Fibroblast of pulmonary artery (primary cell): ENCODE measurements at places on chromosomes 5 and 9.

DNA sequence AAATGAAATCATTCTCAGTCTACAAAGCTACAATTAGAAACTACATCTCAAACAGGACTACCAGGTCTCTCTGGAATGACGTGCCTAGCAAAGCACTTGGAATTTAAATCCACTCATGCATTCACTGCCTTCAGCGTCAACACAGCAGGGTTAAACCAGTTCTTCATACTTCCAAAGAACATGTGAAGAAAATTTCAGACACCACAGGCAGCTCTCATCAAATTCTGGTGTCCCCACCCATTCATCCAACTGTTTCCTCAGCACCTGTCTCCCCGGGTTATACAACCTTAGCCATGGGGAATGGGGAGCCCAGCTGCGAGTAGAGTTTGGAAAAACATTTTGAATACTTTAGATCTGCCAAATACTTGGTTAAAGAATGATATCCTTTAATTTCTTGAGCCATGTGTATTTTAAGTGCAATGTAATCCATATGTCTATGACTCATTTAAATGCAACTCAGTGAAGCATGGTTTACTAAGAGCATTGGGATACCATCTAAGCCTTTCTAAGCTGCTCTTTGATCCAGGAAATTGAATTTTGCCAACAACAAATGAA lies 17.5 kb downstream of the ADAM19 start:
- peak; percentile 33 for DNase-seq

GRCh38 chr5:111680737-111681413 lies 76.1 kb downstream of the NREP start:
- DNase-seq: peak; percentile 98

DNA sequence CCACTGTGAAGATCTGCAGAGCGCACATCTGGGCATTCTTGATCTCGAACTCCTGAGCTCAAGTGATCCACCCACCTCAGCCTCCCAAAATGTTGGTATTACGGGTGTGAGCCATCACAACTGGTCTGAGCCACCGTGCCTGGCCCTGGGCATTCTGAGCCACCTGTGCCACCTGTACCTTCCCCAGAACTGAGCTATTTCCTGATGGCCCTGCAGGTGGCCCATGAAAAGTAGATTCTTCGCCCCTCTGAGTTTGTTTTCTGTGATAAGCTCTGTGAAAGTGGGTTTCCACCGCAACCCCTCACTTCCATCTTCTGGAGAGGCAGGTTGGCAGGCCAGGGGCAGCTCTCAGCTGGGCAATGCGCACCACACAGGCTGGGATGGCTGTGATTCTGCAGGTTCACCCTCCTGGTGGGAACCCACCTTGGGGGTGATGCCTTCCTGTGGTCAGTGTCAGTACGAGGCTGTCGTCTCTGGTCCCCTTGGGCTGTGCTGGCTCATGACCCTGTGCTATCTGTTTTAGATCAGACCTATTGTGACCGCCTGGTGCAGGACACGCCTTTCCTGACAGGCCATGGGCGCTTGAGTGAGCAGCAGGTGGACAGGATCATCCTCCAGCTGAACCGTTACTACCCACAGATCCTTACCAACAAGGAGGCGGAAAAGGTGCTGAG lies 11.3 kb downstream of the CARD19 start:
- DNase-seq: no peak

DNA sequence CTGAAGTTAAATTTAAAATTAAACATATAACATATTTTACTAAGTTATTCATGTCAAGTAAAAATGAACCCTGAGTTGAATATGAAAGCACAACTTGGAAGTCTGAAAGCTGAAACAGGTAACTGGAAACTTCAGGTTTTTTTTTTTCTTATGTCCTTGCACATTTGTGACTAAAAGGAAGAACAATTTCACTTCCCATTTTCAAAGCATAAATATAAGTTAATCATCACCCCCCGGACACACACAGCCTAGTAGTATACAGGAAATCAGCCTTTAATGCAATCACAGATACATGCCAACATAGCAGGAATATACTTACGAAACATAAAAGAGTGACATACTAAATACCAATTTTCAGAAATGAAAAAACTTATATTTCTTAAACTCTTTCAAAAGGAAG lies 225.9 kb downstream of the RFX3 start:
- no peak for DNase-seq

GRCh38 chr5:153601377-153601776 lies 110.9 kb downstream of the GRIA1 start:
- DNase-seq: no peak

DNA sequence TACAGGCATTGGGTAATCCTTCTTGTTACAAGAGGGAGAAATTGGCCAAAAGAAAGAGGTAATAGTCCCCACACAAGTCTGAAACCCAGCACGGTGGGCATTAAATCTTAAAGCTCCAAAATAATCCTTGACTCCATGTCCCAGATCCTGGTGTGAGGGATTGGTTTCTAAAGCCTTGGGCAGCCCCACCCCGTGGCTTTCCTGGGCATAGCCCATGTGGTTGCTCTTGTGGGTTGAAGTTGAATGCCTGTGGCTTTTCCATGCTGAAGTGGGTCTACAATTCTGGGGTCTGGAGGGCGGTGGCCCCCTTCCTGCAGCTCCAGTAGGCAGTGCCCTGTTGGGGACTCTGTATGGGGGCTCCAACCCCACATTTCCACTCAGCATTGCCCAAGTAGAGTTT lies 91.8 kb upstream of the LARP1 start:
- DNase-seq: no peak

DNA sequence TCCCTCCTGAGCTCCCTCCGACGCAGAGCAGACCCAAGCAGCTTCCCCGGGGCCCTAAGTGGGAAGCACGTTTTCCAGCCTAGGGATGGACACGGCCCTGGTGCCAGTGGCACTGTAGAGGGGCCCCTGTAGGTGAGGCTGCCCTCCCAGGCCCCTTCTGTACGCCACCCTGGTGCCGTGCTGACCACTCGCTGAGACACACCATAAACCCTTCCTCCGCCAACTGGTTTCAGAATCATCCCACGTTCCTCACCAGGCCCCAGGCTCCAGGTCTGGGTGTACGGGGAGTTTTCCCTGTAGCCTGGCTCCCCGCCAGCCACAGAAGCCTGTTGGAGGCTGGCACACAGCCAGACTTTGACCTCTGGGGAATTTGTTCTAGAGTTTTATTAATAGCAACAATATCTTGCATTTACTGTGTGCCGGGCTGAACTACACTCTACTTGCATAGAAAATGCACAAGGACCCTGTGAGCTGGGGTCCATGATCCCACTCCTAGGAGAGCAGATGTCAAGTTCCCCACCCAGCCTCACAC lies 18.2 kb upstream of the WDR38 start:
- DNase-seq: peak; percentile 94

- no peak for DNase-seq
These were observed 62.0 kb upstream of the GARNL3 start for GRCh38 chr9:127202461-127203169.

- peak; percentile 19 for DNase-seq
These were observed 5.8 kb upstream of the JAK2 start for GRCh38 chr9:4979239-4979638.

- no peak for DNase-seq
These were observed 1258.6 kb downstream of the CDH12 start for GRCh38 chr5:21594566-21594965.

- DNase-seq: no peak
These were observed 1390.3 kb upstream of the NUDT12 start for GRCh38 chr5:104952876-104953275.

DNA sequence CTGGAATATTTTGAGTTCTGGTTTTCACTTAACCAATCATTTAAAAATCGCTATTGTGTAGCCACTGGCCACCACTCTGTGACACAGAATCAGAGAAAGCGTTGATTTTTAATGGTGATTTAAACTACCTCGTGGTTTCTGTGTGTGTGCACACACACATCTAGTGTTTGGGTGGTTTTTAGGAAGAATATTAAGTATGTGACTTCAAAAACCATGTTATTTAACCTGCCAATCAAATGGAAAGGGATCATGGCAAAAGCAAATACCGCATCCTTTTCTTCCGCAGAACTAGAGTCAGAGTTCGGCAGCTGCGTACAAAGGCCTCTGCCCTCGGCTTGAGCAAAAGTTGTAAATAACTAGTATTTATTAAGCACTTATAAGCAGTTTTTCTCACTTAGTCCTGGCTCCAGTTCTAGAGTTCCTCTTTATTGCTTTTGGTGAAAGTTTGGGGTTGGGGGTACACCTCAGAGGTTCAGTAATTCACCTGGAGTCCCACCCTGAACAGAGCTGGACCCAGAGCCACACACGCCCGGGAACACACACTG lies 40.6 kb downstream of the HABP4 start:
- no peak for DNase-seq

- no peak for DNase-seq
These were observed 998 bp downstream of the SLC23A1 start for GRCh38 chr5:139381837-139382761.

DNA sequence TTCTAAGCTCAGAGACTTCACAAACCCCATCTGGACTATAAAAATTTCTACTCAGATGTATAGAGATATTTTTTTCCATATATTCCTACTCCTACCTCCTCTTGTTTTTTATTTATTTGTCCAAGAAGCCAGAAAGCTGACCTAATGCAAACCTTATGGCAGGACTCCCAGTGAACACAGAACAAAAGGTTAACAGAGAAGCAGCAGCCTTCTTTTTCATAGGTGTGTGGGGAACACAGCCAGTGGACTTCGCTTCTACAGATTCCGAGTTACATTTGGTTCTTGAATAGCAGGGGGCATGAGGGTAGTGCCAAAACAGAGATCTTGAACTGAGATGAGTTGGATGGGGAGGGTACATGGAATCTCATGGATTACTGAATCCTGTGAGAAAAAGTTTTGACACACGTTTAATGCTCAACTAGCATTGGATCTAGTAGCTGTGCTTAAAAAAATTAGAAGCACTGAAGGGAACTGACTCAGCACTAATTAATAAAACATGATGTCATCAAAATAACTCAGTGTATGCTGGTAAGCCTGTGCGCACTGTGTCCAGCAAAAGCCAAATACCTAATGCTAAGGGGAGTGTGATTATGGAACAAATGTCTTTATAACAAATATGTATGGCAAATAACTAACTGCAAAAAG lies 240.1 kb downstream of the GABRB2 start:
- DNase-seq: no peak

GRCh38 chr9:19174127-19174912 lies 47.0 kb upstream of the PLIN2 start:
- DNase-seq: peak; percentile 97

DNA sequence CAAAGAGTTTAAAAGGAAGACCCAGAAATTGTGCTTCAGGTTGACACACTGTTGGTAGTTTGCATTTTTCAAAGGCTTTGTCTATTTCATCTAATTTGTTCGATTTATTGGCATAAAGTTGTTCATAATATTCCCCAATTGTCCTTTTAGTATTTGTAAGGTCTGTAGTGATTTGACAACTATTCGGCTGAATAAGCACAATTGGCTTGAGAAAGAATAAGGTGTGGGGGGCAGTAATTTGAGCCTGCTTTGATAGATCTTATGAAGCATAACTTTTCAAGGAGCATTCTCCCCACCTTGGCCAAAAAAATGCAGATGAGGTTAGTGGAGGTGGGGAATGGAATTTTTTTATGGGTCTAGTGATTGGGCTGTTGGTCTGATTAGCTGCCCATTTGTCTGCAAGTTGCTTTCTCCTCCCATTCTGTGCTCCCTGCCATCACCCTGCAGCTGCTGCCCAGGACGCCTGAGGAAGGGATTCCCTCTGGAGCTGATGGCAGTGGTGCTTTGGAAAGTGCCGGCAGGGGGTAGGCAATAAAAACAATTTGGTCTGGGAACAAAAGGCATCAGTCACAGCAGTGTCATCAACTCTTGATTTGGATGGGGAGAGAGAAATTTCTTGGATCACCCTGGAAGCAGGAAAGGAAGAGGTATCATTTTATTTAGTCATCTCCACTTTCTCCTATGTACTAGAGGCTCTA lies 26.6 kb downstream of the WNT8A start:
- no peak for DNase-seq

- DNase-seq: no peak
These were observed 126.6 kb downstream of the NSG2 start for GRCh38 chr5:174172152-174172551.

DNA sequence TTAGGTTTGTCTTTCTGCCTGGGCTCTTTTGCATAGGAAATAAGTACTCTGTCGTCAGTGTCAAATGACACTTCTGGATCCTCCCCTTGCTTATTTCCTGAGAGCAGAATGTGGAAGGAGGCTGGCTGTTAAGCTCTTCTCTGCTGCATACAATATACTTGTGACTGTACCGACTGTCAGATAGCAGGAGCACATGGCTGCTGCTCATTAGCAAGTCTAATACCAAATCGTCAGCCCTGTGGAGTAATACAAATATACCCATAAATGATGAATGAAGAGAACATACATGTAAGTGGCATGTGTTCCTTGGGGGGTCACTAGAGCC lies at the start of gene GPR151:
Gene GPR151, minus strand, starts transcription at position 40 of the 325 bp plus-strand sequence. CDS start 77 bp downstream, outside the sequence.
- peak; percentile 11 for DNase-seq

- no peak for DNase-seq
These were observed 94.9 kb upstream of the ACOT12 start for GRCh38 chr5:81488862-81489261.

DNA sequence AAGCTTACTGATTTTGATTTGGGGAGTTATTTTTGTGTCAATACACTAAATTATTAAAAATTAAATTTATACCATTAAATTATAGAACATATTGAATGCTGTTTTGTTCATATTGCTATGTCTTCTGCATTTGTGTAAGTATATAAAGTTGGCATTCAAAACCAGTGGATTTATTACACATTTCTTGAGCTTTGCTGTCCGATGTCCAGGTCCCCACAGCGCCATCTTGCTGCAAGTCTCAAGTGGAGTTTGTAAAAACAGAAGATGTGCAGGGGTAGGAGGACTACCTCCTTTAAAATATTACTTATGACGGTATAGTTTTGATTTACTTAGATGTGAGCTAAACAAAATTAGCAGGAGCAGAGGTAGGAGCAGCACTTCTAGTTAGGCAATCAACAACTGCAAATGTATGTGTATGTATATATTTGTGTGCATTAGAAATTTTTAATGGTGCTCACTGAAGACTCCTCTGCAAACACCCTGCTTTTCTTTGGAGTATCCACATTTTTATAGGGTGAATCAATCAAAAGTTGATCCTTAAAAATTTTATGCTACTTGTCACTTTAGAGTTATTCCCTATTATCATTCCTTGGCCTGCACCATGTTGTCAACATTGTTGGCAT lies 37.4 kb downstream of the CPEB4 start:
- peak; percentile 69 for DNase-seq

GRCh38 chr9:130128251-130128650 lies 44.0 kb upstream of the NCS1 start:
- DNase-seq: no peak

DNA sequence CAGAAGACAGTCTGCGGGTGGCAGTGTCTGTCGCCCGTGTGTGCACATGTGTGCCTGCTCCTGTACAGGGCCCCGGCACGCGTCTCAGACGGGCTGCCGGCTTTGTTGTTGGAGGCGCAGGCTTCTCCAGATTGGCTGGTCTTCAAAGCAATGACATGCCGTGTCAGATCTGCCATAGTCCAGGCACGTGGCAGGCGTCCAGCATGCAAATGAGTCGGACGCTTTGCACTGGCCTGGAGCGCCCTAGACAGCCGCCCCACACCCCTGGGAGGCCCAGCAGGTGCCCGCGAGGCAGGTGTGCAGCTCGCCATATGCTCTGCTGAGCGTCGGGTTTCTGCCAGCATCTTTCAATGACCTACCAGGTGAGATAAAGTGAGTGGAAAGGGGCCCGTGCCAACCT lies 71.5 kb downstream of the GADD45G start:
- DNase-seq: no peak

GRCh38 chr9:3497857-3498256 lies 27.9 kb downstream of the RFX3 start:
- DNase-seq: no peak

- peak; percentile 77 for DNase-seq
These were observed 185.4 kb downstream of the GABBR2 start for GRCh38 chr9:98523231-98523901.

GRCh38 chr9:69905286-69905685 lies 84.7 kb downstream of the CFAP95 start:
- DNase-seq: no peak
